Adipose tissue (tissue), 3 donors: ENCODE measurements at places on chromosomes 2 and 18. TPM values are rescaled to one million over a fixed set of nuclear protein-coding genes. Genes with fewer than 3 reads are reported as not detected.

Gene NEURL3
- 0.12 TPM for polyA plus RNA-seq

Gene SMYD1
- polyA plus RNA-seq, result not detected

Gene TNS1
- 245 TPM for polyA plus RNA-seq

Gene SLC9A4
- 0.11 TPM for polyA plus RNA-seq

Gene TMEFF2
- 0.01 TPM for polyA plus RNA-seq

Gene SATB2
- 1.8 TPM for polyA plus RNA-seq

Gene ABCG5
- polyA plus RNA-seq, result not detected

Gene ONECUT2
- polyA plus RNA-seq, result 0.01 TPM

Gene SDC1
- 2.8 TPM for polyA plus RNA-seq

Gene FAM237A
- not detected for polyA plus RNA-seq

Gene VWC2L
- polyA plus RNA-seq, result not detected

Gene EVX2
- polyA plus RNA-seq, result not detected

Gene ADRA2B
- polyA plus RNA-seq, result 0.98 TPM

Gene SKA1
- polyA plus RNA-seq, result 0.15 TPM

Gene DIS3L2
- polyA plus RNA-seq, result 10.2 TPM

Gene MC4R
- not detected for polyA plus RNA-seq

Gene POTEC
- 0.06 TPM for polyA plus RNA-seq

Gene DLGAP1
- polyA plus RNA-seq, result 0.09 TPM

Gene PCARE
- 0.07 TPM for polyA plus RNA-seq

Gene CABLES1
- 5.8 TPM for polyA plus RNA-seq

Gene TRABD2A
- 2.8 TPM for polyA plus RNA-seq

Gene TTC39C
- polyA plus RNA-seq, result 27.2 TPM

Gene POTEE
- not detected for polyA plus RNA-seq

Gene SPDYA
- polyA plus RNA-seq, result not detected

Gene PRKAG3
- not detected for polyA plus RNA-seq

Gene ALPG
- polyA plus RNA-seq, result not detected

Gene CNOT11
- polyA plus RNA-seq, result 17.2 TPM

Gene LTBP1
- polyA plus RNA-seq, result 7.0 TPM

Gene ATOH8
- polyA plus RNA-seq, result 57.5 TPM

Gene LRATD1
- 0.54 TPM for polyA plus RNA-seq

Gene CHRNA1
- 0.06 TPM for polyA plus RNA-seq

Gene SGPP2
- polyA plus RNA-seq, result 3.5 TPM

Gene GYPC
- 343 TPM for polyA plus RNA-seq

Gene TUBA3E
- not detected for polyA plus RNA-seq

Gene COL4A4
- 0.18 TPM for polyA plus RNA-seq

Gene CAVIN2
- polyA plus RNA-seq, result 50.2 TPM

Gene MZT2B
- 245 TPM for polyA plus RNA-seq

Gene AP1S3
- polyA plus RNA-seq, result 0.67 TPM

Gene NFE2L2
- polyA plus RNA-seq, result 109 TPM

Gene NBEAL1
- polyA plus RNA-seq, result 10.1 TPM
